Right renal cortex interstitium (tissue), 3 donors: ENCODE measurements at places on chromosomes 6 and 20. TPM values are rescaled to one million over a fixed set of nuclear protein-coding genes. Genes with fewer than 3 reads are reported as not detected.

GRCh38 chr6:100892116-100892515, 11.0 kb upstream of the ASCC3 start:
- no peak for DNase-seq

DNA sequence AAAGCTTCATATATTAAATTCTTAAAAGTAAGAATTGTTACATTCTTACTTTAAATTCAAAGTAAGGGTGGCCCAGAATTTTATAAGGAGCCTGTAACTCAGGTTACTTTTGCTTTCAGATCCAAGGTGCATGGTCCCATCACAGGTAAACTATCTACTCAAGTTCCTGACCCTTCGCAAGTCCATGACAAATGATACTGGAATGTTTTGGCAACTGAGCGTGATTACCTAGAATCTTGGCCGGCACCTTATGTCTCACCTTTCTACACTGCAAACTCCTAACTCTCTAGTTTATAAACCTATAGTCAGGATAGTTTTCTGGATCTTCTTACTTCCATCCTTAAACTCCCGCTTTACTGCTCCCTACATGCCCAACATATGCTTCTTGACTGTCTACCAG, 67.9 kb upstream of the HMGN3 start:
- no peak for DNase-seq

DNA sequence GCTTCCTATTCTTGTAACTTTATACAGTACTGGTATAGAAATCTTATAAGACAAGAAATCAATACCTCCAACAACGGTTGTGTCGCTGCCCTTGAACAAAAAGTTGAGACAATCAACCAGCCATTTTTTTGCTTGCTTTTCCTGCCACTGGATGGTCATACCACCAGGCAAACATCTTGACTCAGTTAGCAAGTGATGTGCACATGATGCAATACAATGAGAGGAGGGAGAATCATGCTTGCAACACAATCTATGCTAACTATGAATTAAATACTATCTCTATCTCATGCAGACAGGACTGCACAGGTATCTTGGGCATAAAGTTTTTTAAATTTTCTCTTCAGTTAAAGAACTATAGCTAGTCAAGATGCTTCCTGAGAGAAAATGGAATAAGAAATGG, 877.7 kb upstream of the CITED2 start:
- no peak for DNase-seq

- no peak for DNase-seq
These were observed 15.5 kb upstream of the CARMIL1 start for GRCh38 chr6:25263657-25264056.

DNA sequence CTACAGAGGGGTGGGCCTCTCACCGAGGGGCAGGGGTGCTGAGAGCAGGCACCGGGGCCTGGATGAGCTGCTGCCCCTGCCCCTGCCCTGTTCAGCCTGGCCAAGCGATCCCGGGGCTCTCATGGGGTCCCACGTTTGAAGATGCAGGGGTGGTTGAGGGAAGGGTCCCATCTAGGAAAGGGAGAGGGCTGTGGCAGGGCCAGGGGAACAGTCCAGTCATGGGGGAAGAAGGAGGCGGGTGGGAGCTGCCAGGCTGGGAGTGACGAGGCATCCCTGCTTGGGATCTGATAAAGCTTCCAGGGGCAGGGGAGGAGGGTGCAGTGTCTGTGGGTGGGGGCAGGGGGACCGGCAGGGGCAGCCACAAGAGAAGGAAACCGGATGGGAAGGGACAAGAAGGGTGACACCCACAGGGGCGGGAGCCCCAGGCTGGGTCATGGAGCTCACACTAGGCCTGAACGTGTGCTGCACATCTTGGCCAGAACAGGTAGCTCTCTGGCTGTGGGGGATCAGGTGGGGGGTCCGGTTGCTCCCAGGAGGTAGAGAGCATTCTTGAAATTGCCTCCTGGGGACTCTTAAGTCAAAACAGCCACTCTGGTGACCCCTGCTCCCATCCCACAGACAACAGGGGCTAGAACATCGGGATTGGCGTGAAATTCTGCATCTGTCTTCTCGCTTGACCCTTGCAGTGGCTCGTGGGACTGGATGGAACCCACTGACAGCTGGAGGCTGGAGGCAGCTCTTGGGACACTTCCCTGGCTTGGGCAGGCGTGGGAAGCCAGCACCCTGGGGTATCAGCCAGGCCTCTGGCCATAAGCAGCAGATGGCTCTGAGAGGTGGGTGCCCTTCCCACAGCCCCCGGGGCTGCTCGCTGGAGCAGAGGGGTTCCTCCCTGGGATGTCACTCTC, 58.0 kb upstream of the GATA5 start:
- no peak for DNase-seq

DNA sequence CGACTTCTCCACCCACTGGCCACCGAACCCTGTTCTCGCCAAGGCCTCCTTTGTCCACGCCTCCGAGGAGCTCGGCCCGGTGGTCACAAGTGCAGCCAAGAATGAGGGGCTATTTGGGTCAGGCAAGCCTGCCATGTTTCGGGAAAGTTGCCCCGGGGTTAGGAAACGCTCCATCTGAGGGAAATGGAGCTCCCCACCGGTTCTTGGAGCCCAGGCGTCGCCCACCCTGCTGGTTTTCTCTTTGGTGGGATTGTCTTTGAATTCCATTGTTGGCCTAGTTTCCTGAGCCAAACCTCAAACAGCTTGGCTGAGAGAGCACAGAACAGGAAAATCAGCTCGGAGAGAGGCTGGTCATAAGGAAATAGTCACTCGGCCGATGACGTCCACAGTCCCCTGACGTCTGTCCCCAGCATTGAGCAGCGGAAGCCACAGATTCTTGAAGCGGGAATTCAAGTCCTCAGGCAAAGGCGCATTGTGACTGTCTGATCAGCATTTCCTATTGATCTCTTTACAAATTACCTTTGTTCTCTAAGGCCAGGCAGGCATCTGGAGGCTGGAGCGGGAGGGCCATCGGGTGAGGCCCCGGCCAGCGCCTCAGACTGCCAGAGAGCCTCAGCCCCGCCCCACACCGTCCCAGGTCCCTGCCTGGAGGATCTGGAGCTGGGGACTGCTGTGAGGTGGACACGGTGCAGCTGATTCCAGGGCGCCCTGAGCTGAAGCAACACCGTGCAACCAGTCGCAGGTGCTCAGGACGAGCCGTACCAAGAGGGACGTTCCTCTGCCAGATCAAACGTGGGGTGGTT, 138.6 kb downstream of the DLL1 start:
- DNase-seq: no peak

DNA sequence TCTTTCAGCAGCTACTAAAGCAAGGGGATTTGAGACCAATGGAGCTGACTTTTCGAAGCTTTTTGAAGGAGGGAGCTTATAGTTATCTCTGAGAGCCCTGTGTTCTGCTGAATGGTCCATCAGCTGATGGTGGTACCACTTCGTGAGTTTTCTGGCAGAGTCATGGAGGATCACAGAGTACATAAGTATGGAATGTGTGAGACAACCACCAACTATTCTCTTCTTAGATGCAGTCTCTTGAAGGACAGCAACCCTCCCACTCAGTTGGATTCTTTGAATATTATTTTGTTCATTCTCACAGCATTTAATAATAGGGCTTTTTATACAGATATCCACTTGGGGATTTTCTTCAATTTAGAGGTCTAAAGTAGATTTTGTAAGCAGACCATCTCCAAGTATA, 75.3 kb downstream of the ELOVL2 start:
- no peak for DNase-seq

GRCh38 chr6:109503327-109504224, 20.6 kb upstream of the ZBTB24 start:
- no peak for DNase-seq

The VEGFA gene
- 286 TPM for polyA plus RNA-seq

The GSTA4 gene
- 124 TPM for polyA plus RNA-seq

The SEMG1 gene
- not detected for polyA plus RNA-seq

The FOXS1 gene
- polyA plus RNA-seq: 3.5 TPM
